GM13976 (cell line): ENCODE measurements at places on chromosomes 11 and 22.

DNA sequence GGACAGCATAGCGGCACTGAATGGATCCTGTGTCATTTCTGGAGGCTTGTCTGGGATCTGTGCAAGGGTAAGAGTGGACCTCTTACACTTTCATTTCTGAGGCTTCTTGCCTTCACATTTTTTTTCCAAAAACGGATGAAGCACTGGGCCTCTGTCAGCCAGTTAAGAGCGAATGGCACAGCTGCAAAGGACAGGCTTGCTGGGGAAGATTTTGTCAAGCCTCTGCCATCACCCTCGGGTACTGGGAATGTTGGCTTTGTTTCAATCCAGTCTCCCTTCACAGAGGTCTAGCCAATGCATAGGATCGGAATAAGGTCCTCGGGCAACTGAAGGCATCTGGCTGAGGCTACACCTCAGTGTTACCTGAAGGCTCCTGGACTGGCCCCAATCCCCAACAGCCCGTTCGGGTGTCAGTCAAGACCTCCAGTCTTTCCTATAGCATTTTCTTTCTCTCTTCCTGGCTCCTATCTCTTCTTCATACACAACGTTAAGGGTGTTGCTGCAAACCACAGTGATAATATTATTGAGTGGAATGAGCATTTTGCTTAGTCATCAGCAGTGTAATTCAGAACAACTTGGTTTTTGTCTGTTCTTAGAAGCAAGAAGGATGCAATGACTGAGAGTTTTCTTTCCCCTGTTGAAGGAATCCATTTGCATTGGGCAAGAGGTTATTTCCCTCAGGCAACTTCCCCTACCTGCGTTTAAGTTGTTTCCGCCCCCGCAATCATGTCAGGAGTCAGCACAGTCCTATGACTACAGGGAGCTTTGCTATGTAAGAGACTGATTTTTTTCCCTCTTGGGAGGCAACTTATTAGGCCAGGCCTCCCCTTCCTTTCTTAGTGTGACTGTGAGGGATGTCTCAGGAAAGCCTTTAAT is 22.8 kb downstream of the NPAT start:
- DNase-seq: peak; percentile 83

GRCh38 chr22:32584650-32585049 is 110.0 kb downstream of the FBXO7 start:
- no peak for DNase-seq

DNA sequence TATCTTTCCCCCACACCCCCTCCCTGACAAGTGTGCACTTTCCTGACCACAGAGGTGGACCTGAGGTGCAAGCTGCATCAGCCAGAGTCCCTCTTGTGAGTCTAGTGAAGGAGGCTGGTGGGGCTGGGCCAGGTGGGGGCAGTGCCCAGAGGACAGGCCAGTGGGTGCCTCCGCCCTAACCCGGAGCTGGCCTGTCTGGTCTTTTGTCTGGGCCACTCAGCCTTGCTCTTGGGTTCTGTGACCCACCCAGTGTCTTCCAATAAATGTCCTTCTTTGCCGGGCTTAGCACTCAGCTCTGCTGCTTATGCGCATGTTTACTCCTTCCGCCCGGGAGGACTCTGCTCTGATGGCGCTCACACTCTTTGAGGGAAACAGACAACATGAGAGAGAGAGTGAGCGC is 526.2 kb downstream of the TBC1D22A start:
- DNase-seq: no peak

DNA sequence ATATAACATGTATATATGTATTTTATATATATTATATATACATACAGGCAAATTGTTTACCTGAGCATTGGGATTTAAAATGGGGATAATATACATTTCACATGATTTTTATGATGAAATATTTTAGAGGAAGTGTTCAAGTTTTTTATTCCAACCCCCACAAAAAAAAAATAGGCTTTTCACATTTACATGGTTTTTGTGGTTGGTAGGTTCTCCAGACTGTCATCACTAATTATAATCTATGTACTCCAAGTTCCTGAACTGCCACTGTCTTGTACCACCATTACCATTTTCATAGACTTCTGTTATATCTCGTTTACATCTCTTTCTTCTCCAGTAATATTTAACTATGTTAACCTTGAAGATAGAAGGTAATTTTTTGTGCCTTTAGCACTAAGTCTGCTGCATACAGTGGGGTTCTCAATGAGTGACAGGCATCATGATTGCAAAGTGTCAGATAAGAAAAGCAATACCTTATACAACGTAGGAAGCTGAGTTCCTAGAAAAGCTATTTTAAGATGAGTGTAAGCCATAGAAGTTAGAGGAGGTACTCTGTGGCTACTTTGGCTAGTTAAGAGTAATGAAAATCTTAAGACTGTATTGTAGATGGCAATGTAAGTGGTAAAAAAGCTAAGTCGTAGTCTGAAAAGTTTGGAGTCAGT is 5.2 kb downstream of the TMEM126A start:
- DNase-seq: no peak

DNA sequence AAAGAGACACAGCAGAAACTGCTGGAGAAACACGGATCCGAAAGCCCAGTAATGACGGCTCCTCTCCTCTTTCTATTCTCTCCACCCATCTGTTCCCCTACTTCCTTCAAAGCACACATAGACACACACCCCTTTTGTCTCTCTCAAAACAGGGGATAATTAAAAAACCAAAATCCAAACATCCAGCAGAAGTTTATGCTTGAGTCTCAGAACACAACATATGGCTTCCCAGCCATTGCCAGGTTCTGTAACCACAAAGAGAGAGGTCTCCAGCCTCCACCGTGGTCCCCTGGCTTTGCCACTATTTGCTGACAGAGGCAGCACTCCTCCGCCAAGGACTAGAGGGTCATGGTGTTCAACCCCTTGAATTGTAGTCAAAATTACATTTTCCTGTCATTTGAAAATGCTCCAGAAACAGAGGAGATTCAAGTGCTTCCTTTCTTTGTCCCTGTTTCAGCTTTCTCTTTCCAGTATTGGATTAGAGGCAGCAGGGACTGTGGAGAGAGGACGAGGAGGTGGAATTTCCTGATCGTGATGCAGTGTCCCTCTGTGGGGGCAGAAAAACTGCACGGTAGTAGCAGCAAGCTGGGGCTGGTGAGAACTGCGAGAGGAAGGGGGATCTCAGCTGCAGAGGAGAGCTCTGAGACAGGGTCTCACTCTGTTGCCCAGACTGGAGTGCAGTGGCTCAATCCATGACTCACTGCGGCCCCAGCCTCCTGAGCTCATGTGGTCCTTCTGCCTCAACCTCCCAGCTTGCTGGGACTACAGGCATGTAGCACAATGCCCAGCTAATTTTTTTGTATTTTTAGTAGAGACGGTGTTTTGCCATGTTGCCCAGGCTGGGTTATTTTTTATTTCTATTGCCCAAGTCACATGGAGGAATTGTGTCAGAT is 60.3 kb downstream of the UBASH3B start:
- DNase-seq: no peak

GRCh38 chr22:21622919-21623647 is 6.7 kb downstream of the YDJC start:
- no peak for DNase-seq

- no peak for DNase-seq
Observed at GRCh38 chr11:20457001-20457799, 69.7 kb downstream of the PRMT3 start.

GRCh38 chr11:64253481-64253880 is 2.2 kb downstream of the PLCB3 start:
- DNase-seq: no peak

DNA sequence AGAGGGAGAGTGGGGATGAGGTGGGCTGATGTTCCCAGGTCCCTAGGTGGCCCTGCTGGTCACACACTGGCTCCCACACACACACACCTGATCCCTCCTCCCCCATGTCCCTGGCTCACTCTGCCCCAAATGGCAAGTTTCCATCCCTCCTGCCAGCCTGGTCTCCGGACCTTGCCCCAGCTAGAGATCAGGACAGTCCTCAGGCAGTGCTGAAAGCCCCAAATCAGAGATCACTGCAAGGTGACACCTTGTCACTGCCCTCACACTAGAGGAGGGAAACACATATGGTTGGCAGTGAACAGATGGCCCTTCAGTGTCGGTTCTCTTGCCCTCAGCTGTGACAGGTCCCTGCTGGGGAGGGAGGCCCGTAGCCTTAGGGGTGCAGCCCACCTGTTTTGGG is 7.6 kb downstream of the TMPRSS5 start:
- no peak for DNase-seq

GRCh38 chr22:44449061-44449682 is 48.9 kb downstream of the RTL6 start:
- DNase-seq: no peak

DNA sequence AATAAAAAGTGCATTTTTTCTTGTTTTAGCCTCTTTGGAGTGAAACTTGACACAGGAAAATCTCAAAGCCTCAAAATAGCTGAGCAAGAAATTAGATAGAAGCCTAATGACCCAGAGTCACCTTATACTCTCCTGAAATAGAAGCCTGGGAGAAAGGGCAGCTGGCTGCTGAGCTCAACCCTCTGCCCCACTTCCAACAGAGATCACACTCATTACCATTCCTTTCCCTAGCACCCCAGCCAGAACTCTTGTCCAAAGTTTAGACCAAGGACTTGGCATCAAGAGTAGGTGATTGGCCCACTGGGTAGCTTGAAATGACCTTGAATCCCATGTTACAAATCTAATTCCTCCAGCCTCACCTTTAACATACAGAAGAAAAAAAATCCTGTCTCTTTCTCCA is 62.7 kb upstream of the AMOTL1 start:
- DNase-seq: no peak

DNA sequence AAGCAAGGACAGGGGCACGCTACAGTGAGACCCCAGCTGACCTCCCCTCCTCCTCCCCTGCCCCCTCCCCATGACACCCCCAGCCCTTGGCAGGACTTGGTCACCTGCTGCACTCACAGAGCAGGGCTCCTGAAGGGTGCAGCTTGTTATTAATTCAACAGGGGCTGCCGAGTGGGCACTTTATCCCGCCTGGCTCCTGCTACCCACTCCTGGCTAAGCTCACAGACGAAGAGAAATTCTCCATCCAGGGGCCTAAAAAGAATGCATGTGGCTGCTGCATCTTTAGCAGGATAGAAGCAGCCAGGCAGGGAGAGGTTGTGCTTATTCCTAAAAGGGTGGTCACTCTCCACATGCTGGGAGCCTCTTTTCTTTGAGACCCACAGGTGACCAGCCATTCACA is 40.3 kb downstream of the GALNT18 start:
- DNase-seq: no peak

DNA sequence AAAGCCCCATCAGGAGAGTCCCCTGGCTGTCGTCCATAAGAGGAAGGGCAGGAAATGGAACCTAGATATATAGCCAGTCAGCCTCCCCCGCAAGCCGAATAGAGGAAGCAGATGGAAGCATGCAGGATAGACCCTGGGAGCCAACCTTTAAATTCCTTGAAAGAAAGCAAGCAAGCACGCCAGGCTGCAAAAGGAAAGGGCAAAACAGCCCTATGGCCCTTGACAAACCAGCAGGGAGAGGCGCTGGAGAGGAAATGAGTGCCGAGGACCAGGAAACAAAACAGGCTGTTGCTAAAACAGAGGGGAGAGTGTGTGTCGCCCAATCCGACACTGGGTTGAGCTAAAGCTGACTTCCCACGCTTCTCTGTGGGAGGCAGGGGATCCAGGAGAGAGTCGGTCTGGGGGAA is 203.5 kb upstream of the MTNR1B start:
- DNase-seq: no peak

DNA sequence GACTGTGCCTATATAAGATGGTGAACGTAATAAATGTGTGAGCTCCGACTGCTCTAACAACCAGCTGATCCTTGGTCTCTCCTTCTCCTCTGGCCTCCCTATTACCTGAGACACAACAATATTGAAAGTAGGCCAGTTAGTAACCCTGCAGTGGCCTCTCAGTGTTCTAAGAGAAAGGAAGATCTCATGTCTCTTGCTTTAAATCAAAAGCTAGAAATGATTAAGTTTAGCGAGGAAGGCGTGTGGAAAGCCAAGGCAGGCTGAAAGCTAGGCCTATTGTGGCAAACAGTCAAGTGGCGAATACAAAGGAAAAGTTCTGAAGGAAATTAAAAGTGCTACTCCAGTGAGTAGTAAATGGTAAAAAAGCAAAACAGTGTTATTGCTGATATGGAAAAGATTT is 39.5 kb downstream of the HIPK3 start:
- no peak for DNase-seq

- no peak for DNase-seq
Observed at GRCh38 chr11:14340721-14341120, 18.3 kb downstream of the RRAS2 start.

GRCh38 chr11:118648291-118648690 is 31.2 kb downstream of the TREH start:
- DNase-seq: no peak

DNA sequence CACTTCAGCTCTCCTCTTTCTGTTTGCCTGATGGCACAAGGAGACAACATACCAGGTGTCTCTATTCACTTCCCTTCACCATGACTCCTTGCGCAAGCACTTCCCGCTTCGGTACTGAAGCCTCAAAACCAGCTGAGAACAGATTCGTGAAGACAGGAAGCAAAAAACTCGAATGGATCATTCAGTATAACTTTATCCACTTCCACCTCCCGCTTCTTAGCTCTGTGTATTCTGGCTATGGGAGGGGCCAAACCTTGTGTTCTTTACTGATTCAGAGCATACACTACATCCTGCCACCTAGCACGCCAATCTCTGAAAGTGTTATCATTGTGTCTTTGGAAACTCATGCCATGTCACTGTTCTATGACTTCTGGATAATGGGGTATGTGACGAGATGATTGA is 62.2 kb upstream of the ADA2 start:
- no peak for DNase-seq

DNA sequence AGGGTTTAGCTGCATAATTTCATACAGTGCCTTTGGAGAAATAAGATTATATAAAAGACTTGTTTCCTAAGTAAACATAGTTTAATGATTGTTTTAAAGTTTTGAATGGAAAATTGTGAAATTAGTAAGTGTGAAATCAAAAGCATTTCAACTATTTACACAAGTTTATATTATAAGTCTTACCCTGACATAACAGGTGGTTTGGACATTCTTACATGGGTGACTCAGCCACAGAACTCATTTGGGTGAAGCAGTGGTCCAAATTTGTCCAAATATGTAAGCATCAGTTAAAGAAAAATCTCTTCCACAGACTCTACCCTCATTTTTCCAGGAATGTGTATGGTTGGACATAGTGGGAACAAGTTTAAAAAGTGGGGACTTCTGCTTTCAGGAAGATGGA is 68.0 kb downstream of the USP47 start:
- no peak for DNase-seq

DNA sequence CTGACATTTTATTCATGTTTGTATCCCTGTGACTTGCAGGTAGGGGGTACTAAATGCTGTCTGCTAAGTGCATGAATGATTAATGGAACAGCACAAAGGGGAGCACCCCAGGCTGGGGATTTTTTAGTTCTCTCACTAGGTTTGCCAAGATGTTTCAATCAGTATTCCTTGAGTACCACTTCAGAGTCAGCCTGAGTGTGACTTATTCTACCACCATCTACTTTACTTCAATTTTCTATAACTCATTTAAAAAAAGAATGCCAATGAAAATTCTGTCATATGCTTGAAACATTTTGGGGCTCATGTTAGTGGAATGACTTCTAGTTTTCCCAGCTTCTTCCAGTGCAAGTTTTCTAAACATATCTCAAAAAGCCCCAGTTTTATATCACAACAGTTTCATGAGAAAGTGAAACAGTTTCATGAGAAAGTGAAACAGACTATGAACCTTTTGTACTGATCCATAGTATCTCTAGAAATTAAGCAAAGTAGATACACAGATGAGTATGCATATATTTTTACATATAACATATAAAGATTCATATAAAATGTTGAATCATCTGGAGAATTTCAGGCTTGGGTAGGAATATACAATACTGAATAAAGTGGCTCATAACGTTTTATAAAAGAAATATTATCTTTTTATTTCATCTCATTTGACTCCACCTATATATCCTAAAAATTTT is 252.4 kb downstream of the GRM5 start:
- peak; percentile 37 for DNase-seq

GRCh38 chr22:45164270-45165088 is 754 bp downstream of the NUP50 start:
- DNase-seq: peak; percentile 68
